ENCODE measurements at places on chromosomes 6 and 20.

DNA sequence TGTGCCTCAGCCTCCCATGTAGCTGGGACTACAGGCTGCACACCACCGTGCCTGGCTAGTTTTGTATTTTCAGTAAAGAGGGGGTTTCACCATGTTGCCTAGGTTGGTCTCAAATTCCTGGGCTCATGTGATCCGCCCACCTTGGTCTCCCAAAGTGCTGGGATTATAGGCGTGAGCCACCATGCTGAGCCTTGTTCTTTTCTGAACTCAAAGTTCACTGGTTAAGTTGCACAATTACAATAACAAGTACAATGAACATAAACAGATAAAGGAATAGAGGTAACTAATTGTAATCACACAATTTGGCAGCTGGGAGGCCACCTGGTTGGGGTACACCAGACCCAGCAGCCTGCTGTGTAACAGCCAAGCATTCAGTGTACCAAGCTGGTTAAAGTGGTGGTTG, 6.7 kb downstream of the NUDT3 start:
- DNase-seq = no peak

DNA sequence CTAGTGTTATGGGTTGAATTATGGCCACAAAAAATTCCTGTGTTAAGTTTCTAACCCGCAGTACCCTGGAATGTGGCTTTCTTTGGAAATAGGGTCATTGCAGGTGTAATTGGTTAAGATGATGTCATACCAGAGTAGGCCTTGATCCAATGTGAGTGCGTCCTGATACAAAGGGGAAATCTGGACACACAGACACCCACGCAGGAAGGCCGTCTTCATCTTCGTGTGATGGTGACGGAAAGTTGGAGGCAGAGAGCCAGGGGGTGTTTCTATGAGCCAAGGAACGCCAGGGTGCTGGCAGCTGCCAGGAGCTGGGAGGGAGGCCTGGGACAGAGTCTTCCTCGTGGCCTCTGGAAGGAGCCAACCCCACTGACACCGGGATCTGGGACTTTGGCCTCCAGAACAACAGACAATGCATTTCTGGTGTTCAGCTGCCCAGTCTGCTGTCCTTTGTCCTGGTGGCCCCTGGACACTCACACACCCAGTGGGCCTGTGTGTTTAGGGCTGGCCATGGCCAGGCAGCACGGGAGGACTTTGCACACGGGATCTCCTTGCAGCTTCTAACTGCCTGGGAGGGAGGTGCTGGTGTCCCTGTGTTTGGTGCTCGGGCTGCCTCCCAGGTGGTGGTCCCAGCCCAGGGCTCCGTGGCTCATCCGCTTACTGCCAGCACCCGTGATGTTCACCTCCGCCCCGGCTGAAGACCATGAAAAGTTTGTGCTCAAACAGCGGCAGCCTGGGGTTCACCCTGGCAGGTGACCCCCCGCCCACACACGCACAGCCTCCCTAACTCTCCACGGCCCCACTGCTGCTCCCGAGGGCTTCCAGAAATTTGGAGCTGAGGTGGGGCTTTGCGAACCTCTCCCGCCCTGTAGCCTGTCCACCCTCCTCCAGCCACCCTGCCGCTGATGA, 53.4 kb upstream of the GATA5 start:
- no peak for DNase-seq

DNA sequence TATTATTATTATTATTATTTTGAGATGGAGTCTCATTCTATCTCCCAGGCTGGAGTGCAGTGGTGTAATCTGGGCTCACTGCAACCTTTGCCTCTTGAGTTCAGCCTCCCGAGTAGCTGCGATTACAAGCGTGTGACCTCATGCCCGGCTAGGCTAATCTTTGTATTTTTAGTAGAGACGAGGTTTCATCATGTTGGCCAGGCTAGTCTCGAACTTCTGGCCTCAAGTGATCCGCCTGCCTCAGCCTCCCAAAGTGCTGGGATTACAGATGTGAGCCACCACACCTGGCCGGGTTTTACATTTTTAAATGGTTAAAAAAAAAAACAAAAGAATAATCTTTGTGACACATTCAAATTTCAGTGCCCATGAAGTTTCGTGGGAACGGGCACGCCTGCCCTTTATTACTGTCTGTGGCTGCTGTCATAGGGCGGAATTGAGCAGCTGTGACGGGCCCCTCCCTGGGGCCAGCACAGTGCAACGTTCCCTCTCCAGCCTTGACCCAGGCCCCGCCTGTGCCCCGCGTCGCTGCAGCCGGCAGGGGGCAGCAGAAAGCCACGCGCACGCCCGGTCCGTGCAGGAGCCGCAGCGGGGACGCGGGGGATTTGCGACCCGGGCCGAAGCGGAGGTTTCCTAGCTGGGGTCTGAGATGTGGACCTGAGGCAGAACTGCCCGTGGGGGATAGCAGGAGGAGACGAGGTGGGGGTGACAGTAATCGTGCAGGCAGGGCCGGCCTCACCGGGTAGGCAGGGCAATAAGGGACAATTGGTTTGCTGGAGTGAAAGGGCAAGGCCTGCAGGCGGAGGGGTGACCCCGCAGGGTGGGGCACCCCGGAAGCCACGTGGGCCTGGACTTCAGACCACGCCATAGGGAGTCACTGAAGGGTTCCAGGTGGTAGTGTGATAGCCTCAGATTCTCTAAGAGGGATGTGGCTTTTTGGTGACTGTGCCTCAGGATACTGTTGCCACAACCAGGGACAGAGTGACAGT, 54.3 kb downstream of the SYTL3 start:
- DNase-seq = peak; percentile 86

DNA sequence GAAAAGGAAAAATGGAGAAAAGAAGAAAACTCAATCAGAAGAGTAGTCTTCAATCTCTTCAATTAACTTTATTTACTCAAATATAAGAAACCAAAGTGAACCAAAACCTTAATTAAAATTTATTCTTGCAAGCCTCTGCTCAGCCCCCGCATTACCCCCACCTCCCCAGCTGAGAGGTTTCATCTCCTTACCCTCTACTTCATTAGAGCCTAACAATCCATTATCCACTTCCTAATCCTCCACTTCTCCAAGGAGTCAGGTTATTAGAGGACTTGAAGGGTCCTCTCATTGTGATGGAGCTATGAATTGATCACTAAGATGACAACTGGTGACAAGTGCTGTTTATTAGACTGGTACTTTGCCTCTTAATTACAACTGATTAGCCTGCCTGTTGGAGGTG, 956.5 kb downstream of the TFAP2A start:
- DNase-seq = no peak

DNA sequence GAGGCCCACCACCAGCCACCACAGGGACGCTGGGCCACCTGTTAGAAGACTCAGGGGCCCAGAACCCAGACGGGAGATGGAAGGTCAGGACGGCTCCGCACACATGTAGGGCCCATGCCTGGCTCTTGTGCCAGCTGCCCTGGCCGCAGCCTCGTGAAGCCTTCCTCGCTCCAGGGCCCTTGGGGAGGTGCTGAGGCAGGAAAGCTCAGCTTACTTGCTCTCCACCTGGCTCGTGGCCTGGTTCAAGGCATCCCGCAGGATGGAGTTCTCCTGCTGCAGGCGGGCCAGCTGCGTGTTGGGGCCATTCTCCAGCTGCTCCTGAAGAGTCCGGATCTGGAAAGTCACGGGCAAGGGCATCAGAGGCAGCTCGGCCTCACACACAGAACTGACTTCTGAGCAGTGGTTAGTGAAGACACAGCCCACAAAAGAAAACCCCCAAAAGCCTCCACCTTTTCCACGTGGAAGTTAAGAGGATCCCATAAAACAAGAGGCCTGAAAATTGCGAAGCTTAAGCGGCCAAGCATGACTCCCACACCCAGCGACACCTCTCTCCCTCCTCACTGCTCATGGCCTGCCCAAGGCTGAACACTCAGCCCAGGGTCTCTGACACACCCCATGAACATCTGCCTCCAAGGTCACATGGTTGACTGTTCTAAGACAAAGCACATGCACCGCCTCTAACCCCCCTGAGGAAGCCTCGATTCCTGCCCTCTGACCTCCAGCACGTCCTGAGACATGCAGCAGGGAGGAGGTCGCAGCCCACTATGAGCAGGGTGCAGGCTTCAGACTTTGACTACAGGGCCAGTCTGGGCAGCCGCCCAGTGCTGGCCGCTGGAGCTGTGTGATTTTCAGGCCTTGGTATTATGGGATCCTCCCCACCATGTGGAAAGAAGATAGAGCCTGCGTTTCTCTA, 46.5 kb downstream of the RRBP1 start:
- no peak for DNase-seq

- no peak for DNase-seq
These were observed 310.4 kb downstream of the FRK start for GRCh38 chr6:115750292-115750691.

GRCh38 chr6:158867381-158868121, 48.4 kb upstream of the EZR start:
- no peak for DNase-seq

DNA sequence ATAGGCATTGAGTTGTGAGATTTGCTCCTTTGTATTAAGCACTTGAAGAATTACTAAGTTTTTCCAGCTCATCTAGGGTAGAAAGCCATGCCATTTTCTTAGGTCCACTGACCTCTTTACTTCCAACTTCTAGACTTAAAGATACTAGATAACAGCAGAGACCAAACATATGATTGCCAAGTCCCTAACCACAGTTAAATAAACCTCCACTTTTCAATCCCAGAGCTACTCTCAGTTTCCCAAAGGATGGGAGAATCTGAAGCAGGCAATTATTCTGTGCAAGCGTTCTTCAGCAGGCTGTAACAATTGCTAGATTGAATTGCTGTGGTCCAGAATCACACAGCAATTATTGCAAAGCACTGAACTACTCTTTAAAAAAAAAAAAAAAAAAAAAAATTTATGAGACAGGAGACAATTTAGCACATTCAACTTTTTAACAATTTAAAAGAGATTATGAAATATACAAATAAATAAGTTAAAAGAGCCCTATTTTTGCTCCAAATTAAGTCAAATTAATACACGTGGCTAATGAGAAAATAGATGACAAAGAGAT, 104.0 kb upstream of the PRSS16 start:
- DNase-seq = no peak

- no peak for DNase-seq
These were observed 52.0 kb upstream of the THEMIS start for GRCh38 chr6:127952831-127953230.

DNA sequence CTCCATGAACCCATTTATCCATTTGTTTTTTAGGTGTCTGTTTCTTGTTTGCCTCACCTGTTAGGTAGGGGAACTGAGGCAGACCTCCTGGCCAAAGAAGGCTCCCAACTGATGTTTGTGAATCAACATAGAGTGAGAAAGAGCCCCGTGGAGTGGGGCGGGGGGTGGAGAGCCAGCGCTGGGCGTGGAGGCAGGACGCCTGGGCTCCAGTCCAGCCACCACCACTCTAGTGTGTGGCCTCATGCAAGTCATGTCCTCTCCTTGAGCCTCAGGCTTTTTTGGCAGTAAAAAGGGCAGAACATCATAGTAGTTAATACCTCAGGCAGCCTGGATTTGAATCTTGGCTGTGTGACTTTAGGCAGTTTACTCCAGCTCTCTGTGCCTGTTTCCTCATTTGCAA, 42.2 kb upstream of the SCRT2 start:
- no peak for DNase-seq

DNA sequence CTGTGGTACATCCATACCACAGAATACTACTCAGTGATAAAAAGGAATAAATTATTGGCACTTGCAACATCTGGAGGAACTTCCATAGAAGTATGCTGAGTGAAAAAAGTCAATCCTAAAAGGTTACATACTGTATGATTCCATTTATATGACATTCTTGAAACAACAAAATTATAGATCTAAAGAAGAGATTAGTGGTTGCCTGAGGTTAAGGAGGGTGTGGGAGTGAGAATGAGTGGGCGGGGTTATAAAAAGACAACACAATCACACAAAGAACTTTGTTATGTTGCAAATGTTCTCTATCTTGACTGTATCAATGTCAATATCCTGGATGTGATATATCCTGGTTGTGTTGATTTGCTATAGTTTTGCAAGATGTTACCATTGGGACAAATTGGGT, 21.2 kb downstream of the SNRPB start:
- DNase-seq = no peak

DNA sequence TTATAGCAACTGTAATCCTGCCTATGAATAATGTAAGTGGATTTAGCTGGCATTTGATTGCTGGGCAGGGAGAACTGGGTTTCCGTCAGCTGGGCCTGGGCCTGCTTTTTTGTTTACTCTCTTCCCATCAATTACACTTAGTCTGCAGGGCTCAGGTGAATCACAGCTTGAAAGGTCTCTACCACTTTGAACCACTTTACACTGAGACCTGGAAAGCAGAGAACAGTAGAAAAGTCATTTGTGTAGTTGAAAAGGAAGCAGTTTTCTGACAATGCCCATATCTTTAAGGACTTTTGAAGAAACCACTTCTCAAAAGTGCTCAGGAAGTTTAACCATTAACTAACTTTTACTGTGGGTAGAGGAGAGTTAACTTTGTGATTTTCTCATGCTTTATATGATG, 315.4 kb upstream of the SASH1 start:
- DNase-seq = no peak
